ENCODE measurements at places on chromosomes 12 and 14. TPM values are rescaled to one million over a fixed set of nuclear protein-coding genes. Genes with fewer than 3 reads are reported as not detected.

Gene SCNN1A
- 108 TPM for total RNA-seq

Gene POP5
- 54.7 TPM for total RNA-seq

Gene PTMS
- total RNA-seq = 539 TPM

Gene HOMEZ
- 9.4 TPM for total RNA-seq

Gene ATF7IP
- 169 TPM for total RNA-seq

Gene MYH6
- 0.09 TPM for total RNA-seq

Gene TMTC2
- total RNA-seq = 5.9 TPM

Gene USP5
- total RNA-seq = 158 TPM

GRCh38 chr12:17079251-17079909, 473.4 kb upstream of the LMO3 start:
- H3K4me1 ChIP-seq = peaks cover 26% of the 10 kb centered on the region
- DNase-seq = no peak
- no peaks in the 10 kb centered on the region for H3K27me3 ChIP-seq

- peak; percentile 75 for DNase-seq
- H3K36me3 ChIP-seq = no peaks in the 10 kb centered on the region
- no peak overlapping the region for H3K4me3 ChIP-seq
- H3K4me1 ChIP-seq = peaks cover 5% of the 10 kb centered on the region
- no peaks in the 10 kb centered on the region for H3K27me3 ChIP-seq
Observed at GRCh38 chr12:99131751-99132199, 486.7 kb downstream of the APAF1 start.

GRCh38 chr14:90883197-90883596, 67.0 kb upstream of the TTC7B start:
- H3K36me3 ChIP-seq = peaks cover 17% of the 10 kb centered on the region
- H3K4me3 ChIP-seq = no peak overlapping the region

DNA sequence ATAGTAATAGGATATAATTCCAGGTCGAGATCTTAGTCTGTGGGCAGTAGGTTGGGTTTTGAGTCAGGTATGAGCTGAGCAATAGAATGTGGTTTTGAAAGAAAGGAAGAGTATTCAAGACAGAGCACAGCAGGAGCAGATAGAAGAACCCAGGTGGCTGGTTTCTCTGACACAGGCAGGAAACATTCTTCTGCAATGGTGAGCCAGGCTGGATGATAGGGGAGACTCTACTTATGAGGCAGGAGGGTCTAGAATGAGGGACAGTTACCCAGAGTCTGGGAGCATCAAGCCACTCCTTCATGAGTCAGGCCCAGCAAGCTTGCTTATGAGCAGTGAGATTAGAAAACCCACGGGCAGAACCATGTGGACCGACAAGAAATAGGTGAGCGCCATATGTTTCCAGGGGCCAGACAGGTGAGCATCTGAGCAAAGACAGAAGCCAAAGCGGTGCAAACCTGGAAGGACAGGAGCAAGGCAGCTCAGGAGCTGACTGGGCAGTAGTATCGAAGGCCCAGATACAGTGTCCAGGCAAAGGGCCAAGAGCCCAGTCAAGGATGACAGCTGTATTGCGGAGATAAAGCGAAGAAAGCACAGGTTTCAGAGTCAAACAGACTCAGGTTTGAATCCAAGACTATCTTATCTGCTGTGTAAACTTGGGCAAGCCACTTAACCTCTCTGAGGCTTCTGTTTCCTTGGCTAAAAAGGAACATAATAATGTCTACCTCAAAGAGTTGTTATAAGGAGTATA, 22.5 kb upstream of the PCNX1 start:
- H3K27ac ChIP-seq = no peak overlapping the region
- DNase-seq = no peak
- no peak overlapping the region for H3K4me3 ChIP-seq
- H3K36me3 ChIP-seq = no peaks in the 10 kb centered on the region
- peaks cover 10% of the 10 kb centered on the region for H3K4me1 ChIP-seq
- H3K27me3 ChIP-seq = 0 out of 2 replicates have a peak, but pooled peaks cover 3% of the 10 kb centered on the region

- H3K27me3 ChIP-seq = no peaks in the 10 kb centered on the region
- H3K27ac ChIP-seq = no peak overlapping the region
- H3K4me3 ChIP-seq = no peak overlapping the region
Observed at GRCh38 chr12:49806321-49806813, 21.8 kb downstream of the NCKAP5L start.

DNA sequence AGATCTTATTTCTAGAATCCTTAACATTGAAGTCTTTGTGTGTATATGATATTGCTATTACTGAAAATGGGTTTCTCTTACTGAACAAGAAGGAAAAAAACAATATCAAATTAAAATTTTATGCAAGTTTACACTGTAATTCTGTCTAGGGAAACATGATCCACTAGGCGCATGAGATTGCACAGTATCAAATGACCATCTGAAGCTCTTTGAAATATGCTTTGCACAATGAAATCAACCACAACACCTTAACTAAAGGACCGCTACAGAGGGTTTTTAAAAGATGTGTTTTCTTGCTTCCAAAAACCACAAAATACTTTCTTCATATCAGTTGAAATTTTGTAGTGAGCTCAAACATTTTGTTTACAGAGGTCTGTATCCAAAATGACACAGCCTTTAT, 15.1 kb upstream of the KERA start:
- no peaks in the 10 kb centered on the region for H3K36me3 ChIP-seq
- no peak overlapping the region for H3K4me3 ChIP-seq
- no peak for DNase-seq

GRCh38 chr14:104504172-104504735, 75.3 kb upstream of the C14orf180 start:
- no peaks in the 10 kb centered on the region for H3K27me3 ChIP-seq
- peaks cover 14% of the 10 kb centered on the region for H3K36me3 ChIP-seq
- DNase-seq = no peak

GRCh38 chr14:99572173-99572999, 31.6 kb downstream of the CCDC85C start:
- no peak overlapping the region for H3K4me3 ChIP-seq
- H3K27ac ChIP-seq = no peak overlapping the region
- peaks cover 76% of the 10 kb centered on the region for H3K4me1 ChIP-seq
- no peaks in the 10 kb centered on the region for H3K36me3 ChIP-seq

GRCh38 chr14:69547701-69548348, 26.8 kb downstream of the CCDC177 start:
- no peaks in the 10 kb centered on the region for H3K36me3 ChIP-seq
- H3K4me1 ChIP-seq = peaks cover 30% of the 10 kb centered on the region
- peak overlapping the region; percentile 74 for H3K4me3 ChIP-seq
- H3K27ac ChIP-seq = 0 out of 2 replicates have a peak overlapping the region, but pooled peaks have one; percentile 27
- peaks cover 12% of the 10 kb centered on the region for H3K27me3 ChIP-seq
- DNase-seq = peak; percentile 80

DNA sequence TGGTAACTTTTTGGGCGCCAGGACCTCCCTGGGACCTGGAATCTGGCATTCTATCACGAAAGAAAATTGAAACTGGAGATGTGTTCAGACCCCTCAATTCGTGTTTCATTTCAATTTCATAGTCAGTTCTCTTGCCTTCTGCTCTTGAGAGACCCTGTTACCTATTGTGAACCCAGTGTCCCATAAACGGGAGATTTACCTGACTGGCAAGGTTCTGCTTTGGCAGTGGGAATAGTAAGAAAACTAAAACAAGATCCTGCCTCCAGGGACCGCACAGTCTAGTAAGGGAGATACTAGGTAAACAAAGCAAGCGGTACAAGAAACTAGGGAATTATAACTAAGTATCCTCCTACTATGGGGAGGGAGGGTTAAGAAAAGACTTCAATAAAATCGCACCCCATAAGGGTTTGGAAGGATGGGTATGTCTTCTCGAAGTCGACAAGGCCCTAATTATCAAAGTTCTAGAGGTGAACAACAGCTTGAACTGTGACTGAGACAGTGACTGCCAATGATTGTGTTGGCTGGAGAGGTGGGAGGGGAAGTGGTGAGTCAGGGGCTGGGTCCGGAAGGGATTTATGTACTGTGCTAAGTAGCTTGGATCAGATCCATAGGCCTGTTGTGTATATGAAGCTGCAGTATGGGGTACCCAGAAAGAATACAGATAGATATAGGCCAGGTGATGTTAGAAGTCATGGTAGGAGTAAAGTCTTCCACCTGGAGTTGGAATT, 754 bp downstream of the ACSS3 start:
- no peak for DNase-seq
- no peaks in the 10 kb centered on the region for H3K36me3 ChIP-seq
- H3K4me1 ChIP-seq = peaks cover 57% of the 10 kb centered on the region
- H3K27me3 ChIP-seq = no peaks in the 10 kb centered on the region

DNA sequence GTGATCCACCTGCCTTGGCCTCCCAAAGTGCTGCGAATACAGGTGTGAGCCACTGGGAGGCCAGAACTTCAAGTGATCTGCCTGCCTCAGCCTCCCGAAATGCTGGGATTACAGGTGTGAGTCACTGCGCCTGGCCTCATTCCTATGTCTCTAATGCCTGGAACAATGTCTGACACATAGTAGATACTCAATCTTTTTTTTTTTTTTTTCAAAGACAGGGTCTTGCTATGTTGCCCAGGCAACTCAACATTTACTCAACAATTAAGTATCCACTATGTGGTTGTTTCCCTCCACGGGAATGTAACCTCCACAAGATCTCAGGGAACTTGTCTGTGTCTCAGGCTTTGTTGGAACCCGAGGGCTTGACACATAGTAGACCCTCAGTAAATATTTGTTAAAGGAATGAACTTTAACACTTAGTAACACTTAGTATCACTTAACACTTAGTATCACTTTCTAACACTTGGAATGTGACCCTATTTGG, 3.0 kb upstream of the TMEM120B start:
- H3K27me3 ChIP-seq = peaks cover 13% of the 10 kb centered on the region
- H3K36me3 ChIP-seq = no peaks in the 10 kb centered on the region
- H3K4me1 ChIP-seq = peaks cover 11% of the 10 kb centered on the region
- no peak overlapping the region for H3K27ac ChIP-seq

DNA sequence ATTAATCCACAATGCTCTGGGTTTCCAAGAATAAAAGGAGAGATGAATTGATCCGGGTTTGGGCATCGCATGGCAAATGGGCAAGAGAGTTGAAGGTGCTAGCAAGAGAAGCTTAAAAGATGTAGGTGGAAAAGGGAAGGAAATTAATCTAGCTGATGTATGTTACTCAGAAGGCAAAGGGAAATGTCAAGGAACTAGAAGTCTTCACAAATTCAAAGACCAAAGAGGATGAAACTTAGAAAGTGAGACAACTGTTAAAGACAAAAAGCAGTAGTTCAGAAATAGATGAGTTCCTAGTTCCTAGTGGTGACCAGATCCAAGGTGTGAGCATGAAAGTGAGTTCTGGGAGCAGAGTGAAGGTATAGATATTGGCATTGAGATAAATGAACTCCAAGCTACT, 228.3 kb downstream of the SEC23A start:
- no peak for DNase-seq
- H3K4me3 ChIP-seq = no peak overlapping the region
- peaks cover 3% of the 10 kb centered on the region for H3K27me3 ChIP-seq
- no peak overlapping the region for H3K27ac ChIP-seq

GRCh38 chr14:31930493-31931240, 146.4 kb upstream of the ARHGAP5 start:
- no peaks in the 10 kb centered on the region for H3K36me3 ChIP-seq
- no peak overlapping the region for H3K27ac ChIP-seq
- H3K4me3 ChIP-seq = no peak overlapping the region
- H3K4me1 ChIP-seq = peaks cover 41% of the 10 kb centered on the region
- DNase-seq = no peak

- peaks cover 23% of the 10 kb centered on the region for H3K4me1 ChIP-seq
- peak; percentile 36 for DNase-seq
- H3K4me3 ChIP-seq = no peak overlapping the region
- no peak overlapping the region for H3K27ac ChIP-seq
- peaks cover 64% of the 10 kb centered on the region for H3K27me3 ChIP-seq
- H3K36me3 ChIP-seq = no peaks in the 10 kb centered on the region
Observed at GRCh38 chr12:54572881-54573280, 15.6 kb downstream of the PPP1R1A start.

DNA sequence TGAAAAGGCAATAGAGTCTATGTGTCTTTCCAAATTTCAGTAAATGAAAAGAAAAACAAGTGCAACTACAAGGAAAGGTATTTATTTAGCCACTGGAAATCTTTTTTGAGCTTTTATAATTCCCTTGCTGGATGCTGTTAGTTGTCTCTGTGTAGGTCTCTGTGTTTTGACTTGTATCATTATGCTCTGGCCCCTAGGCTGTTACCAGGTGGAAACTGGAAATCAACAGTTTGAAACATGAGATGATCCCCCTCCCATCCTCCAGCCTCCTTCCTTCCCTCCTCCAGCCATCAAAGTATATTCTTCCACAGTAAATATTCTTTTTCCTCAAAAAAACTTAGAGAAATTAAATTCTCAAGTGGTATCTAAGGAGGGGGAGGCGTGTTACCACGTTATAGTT, 934 bp upstream of the DCN start:
- no peak overlapping the region for H3K4me3 ChIP-seq
- H3K36me3 ChIP-seq = no peaks in the 10 kb centered on the region
- no peak overlapping the region for H3K27ac ChIP-seq
- no peaks in the 10 kb centered on the region for H3K27me3 ChIP-seq

DNA sequence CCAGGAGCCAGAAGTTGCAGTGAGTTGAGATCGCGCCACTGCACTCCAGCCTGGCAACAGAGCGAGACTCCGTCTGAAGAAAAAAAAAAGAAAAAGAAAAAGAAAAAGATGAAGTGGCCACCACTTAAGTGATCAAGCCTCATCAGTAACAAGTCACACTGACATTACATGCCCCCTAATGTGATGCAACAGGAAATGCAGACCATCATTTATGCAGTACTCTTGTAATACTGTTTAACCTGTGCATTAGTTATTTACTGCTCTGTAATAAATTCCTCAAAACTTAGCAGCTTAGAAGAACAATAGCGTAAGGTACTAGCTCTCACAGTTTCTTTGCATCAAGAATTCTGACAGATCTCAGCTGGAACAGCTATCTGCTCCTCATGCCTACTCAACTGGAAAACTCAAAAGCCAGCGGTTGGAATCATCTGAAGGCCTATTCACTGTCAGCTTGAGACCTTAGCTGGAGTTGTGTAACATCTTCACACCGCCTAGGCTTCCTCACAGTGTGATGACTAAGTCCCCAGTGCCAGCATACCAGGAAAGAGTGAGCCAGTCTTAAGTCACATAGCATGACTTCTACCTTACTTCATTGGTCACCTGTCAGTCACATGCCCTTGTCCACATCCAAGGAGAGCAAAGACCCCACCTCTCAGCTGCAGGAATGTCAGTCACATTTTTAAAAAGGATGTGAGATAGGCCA, 31.5 kb downstream of the EPS8 start:
- no peaks in the 10 kb centered on the region for H3K27me3 ChIP-seq
- no peak for DNase-seq
- H3K36me3 ChIP-seq = no peaks in the 10 kb centered on the region
- H3K27ac ChIP-seq = no peak overlapping the region

DNA sequence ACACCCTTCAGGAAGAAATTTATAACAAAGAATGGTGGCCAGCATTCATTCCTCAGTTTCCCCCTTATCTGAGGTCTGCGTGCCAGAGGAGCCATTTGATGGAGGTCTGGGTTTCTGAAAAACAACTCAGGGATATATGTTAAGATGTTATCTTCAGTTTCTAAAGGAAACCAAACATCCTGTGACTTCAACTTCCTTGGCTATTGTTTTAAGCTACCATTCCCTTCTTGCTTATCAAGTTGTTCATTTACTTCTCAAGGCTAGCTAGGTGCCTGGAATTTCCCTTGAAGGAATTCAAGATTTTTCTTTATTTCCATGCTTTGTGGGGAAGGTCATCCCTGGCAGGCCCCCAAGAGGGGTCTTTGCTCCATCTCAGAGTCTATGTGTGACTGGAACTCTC, 27.1 kb upstream of the OXA1L start:
- no peak overlapping the region for H3K27ac ChIP-seq
- H3K27me3 ChIP-seq = peaks cover 3% of the 10 kb centered on the region
- no peaks in the 10 kb centered on the region for H3K36me3 ChIP-seq
- H3K4me3 ChIP-seq = no peak overlapping the region
- no peak for DNase-seq
